ENCODE measurements at places on chromosomes 6 and 20. TPM values are rescaled to one million over a fixed set of nuclear protein-coding genes. Genes with fewer than 3 reads are reported as not detected.

DNA sequence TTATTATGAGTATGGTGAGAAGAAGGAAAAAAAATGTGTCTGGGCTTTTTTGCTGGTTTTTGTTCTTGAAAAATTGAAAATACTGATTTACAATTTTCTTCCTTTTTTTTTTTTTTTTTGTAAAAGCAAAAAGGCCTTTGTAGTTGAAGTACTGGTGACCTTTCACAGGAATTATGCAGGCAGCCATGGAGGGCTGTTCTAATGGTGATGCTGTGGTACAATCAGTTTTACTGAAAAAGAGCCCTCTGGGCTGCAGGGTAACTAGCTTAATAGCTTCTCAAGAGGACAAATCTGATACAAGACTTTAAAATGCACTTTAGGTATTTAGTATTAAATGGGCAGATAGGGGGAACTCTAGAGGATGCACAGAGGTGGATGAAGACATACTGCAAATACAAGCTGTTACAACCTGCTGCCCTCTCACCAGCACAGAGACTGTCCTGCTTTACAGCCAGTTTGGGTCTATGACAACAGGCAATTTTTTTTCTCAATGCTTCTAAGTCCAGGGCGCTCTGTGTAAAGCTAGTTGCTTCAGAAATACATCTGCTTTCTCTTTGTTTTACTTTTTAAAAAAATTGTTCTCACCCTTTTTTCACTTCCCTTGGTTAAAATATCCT is 61.6 kb upstream of the HS3ST5 start:
- H3K27ac ChIP-seq = no peak overlapping the region
- no peaks in the 10 kb centered on the region for H3K36me3 ChIP-seq
- no peak for DNase-seq
- peaks cover 8% of the 10 kb centered on the region for H3K4me1 ChIP-seq

GRCh38 chr20:9610665-9611064 is 96.3 kb downstream of the LAMP5 start:
- no peaks in the 10 kb centered on the region for H3K4me1 ChIP-seq
- H3K27me3 ChIP-seq = peaks cover 11% of the 10 kb centered on the region
- DNase-seq = no peak
- no peaks in the 10 kb centered on the region for H3K36me3 ChIP-seq
- no peak overlapping the region for H3K27ac ChIP-seq

DNA sequence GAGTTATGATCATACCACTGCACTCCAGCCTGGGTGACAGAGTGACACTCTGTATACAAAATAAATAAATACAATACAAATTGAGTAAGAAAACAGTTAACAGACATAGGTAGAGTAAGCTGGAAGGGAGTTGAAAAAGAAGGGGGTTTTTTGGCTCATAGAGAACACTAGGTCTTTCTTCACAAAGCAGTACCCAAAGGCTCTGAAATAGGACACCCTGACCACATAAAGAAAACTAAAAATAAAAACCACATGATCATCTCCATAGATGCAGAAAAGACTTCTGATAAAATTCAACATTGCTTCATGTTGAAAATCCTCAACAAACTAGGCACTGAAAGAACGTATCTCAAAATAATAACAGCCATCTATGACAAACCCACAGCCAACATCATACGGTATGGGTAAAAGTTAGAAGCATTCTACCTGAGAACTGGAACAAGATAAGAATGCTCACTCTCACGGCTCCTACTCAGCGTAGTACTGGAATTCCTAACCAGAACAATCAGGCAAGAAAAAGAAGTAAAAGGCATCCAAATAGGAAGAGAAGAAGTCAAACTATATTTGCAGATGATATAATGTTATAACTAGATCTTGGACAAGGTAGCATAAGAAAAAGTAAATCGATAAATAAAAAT is 48.6 kb downstream of the TOMM6 start:
- H3K27ac ChIP-seq = no peak overlapping the region
- H3K4me3 ChIP-seq = no peak overlapping the region
- no peak for DNase-seq
- no peaks in the 10 kb centered on the region for H3K36me3 ChIP-seq

DNA sequence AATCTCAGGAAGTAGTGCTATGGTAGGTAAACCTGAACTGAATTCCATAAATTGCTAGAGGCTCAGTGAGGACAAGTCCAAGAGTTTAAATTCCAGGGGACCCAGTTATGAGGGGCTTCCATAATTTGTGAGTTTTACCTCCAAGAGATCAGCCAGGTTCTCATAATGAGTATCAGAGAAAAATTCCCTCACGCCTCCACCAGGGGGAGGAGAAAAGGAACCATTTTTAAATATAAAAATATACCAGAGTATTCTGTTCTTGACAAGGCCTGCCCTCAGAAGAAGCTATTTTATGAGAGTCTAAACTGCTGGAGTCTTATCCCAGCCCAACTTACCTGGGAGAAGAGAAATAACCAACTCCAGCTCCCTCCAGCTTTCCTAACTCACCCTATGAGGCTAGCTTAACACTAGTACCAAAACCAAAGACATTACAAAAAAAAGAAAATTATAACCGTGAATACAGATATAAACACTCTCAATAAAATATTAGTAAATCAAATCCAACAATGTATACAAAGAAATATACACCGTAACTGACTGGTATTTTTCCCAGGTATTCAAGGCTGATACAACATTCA is 158.7 kb downstream of the TFAP2A start:
- H3K36me3 ChIP-seq = no peaks in the 10 kb centered on the region
- no peak overlapping the region for H3K4me3 ChIP-seq
- no peak overlapping the region for H3K27ac ChIP-seq
- no peaks in the 10 kb centered on the region for H3K27me3 ChIP-seq
- 0 out of 2 replicates have a peak, but pooled peaks cover 3% of the 10 kb centered on the region for H3K4me1 ChIP-seq

GRCh38 chr6:38589367-38589720 is 50.4 kb downstream of the BTBD9 start:
- H3K36me3 ChIP-seq = 0 out of 2 replicates have a peak, but pooled peaks cover 3% of the 10 kb centered on the region
- no peaks in the 10 kb centered on the region for H3K4me1 ChIP-seq
- no peak overlapping the region for H3K4me3 ChIP-seq
- no peak for DNase-seq
- no peaks in the 10 kb centered on the region for H3K27me3 ChIP-seq

DNA sequence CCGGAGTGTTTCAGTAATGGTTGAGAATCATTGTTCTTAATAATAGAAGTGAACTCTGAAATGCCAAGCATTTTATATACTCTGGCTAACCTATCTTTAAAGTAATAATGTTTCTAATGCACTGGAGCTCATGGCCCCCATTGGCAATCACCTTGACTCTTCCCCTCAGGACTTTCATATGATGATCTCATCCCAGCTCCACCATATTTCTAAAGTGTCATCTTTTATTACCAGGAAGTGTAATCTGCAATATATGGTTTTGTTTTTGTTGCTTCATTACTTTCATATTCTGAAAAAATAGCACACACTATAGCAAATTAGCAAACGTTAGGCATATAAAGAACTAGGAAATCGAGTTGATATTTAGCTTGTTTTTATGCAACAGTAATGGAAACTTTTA is 60.3 kb downstream of the TULP4 start:
- no peak overlapping the region for H3K4me3 ChIP-seq
- H3K36me3 ChIP-seq = no peaks in the 10 kb centered on the region
- H3K4me1 ChIP-seq = no peaks in the 10 kb centered on the region
- no peak for DNase-seq
- H3K27ac ChIP-seq = no peak overlapping the region

DNA sequence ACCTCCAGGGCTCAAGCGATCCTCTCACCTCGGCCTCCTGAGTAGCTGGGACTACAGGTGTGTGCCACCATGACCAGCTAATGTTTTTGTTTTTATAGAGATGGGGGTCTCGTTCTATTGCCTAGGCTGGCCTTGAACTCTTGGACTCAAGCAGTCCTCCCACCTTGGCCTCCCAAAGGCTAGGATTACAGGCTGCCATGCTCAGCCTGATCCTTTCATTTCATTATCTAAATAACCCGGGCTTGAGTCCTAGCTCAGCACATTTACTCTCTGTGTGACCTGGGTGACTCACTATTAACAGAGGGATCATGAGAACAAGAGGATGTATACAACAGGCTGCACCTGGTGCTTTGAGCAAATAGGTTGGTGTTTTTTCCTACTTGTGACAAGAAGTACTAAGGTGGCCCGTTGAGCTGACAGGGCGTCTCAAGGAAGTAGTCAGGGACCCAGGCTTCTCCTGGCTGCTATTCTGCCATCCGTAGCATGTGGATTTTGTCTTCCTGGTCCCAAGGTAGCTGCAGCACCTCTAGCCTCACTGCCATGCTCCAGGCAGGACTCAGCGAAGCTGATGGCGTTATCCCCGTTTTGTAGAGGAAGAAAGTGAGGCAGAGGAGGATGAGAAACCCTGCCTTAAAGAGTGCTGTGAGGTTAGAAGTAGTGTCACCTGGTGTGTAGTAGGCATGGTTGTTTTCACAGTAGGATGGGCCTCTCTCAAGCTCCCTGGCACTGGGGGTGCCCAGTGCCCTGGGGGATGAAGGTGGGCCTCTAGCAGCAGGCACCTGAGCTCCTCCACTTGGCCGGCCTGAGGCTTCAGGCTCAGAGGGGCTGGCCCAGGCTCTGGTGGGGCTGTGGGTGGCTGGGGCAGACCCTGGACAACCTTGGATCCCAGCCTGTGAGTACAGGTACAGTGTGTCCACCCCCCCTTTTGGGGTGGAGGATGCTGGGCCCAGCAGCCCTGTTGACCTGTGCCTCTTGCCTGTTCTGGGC is 62.4 kb downstream of the ADNP start:
- H3K4me1 ChIP-seq = no peaks in the 10 kb centered on the region
- H3K27ac ChIP-seq = no peak overlapping the region
- no peak for DNase-seq
- no peaks in the 10 kb centered on the region for H3K27me3 ChIP-seq
- H3K4me3 ChIP-seq = no peak overlapping the region

WFDC10B gene
- not detected for total RNA-seq

ABHD16B gene
- total RNA-seq = not detected

TMEM244 gene
- not detected for total RNA-seq

GSTA1 gene
- total RNA-seq = 8.5 TPM

SLC35F1 gene
- 0.05 TPM for total RNA-seq

GMPR gene
- 21.3 TPM for total RNA-seq

YIPF3 gene
- total RNA-seq = 59.2 TPM

BCL2L1 gene
- 106 TPM for total RNA-seq

Data from SJSA1 (cell line).